ENCODE measurements at places on chromosomes 6 and 20.

DNA sequence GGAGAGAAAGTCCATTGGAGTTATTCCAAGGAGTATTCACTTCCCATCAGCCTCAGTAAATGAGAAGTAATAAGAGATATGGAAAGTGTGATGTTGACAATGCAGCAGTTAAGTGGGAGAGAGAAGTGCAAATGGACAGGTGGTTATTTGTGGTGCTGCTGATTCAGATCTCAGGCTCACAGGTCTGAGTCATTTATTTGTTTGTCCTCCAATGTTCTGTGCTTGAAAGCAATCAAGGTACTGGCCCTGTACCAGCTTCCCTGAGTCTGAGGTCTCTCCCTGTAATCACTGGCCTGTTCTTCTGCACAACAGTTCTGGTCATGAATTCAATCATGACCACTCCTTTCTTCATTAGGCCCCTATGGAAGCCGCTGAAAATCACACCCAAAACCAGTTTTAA, 827.7 kb downstream of the MAFB start:
- no peak for DNase-seq

GRCh38 chr20:59832406-59833363, 100.8 kb downstream of the SYCP2 start:
- DNase-seq = no peak

- no peak for DNase-seq
These were observed 146.1 kb downstream of the NFATC2 start for GRCh38 chr20:51396365-51396909.

DNA sequence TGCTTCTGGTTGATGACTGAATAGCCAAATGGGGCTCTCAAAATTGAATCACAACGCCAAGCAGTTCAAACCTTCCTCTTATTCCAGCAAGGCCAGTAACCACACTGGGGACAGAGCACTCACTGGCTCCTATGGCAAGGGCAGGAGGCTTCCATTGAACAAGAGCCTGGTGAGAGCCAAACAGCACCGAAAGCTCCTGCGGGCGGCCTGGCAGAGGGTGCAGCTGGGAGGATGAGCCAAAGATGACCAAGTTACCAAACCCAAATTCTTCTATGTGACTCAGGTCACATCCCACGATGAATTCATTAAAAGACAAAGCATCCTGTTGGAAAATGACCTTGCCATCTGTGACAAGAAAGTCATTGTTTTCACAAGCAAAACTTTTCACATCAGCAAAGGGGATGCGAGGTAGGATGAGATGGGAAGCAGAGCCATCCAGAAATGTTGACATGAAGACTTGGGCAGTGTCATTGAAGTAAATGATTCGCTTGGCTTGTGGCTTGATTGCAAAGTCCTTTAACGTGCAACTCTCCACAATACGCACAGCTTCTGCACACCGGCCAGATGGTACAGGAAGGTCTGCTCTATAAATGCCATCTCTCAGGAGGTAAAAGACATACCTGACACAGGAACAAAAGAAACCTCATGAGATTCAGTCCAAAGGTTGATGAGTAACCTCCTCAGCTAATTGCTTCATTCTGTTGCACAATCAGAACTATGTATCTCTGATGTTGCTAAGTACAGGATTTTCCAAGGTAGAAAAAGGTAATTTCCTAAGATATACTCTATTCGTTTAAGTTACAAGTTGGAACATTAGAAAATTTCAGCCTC, 36.3 kb downstream of the ROS1 start:
- DNase-seq = no peak

- no peak for DNase-seq
These were observed 64.6 kb upstream of the RSPO3 start for GRCh38 chr6:127053875-127054235.

GRCh38 chr20:13054011-13054410, 45.2 kb downstream of the SPTLC3 start:
- DNase-seq = no peak

DNA sequence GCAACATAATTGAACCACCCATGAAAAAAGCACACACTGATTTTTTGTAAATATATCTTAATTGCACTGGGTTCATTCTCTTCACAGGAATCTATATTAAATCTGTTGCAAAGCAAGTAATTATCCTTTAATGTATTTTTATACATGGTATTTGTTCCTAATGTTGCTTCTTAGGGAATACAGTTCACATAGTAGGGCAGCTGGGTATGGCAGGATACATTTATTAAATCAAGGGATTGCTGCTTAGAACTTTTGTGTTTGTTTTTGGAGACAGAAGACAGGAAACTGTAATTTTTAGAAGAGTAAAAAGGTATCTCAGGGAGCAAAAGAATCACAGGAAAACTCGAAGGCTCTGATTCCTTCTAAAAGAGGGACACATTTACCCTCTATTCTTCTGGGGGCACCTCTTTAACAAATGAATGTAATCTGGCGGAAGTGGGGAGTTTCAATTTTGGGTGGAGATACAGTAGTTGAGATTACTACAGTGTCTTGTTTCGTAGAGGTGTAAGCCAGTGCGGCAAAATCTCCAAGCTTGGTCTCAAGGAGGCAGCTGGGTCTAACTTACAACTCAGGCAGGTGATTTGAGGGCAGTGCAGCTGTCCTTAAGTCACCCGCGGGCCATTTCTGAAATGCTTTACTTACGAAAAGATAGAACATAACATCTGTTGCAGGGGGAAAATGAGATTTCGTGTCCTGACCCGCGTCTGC, 812 bp upstream of the SMIM13 start:
- DNase-seq = peak; percentile 14

GRCh38 chr20:44039741-44040140, 125.1 kb downstream of the TOX2 start:
- no peak for DNase-seq

GRCh38 chr20:46037036-46037435, 8.0 kb downstream of the SLC12A5 start:
- no peak for DNase-seq

DNA sequence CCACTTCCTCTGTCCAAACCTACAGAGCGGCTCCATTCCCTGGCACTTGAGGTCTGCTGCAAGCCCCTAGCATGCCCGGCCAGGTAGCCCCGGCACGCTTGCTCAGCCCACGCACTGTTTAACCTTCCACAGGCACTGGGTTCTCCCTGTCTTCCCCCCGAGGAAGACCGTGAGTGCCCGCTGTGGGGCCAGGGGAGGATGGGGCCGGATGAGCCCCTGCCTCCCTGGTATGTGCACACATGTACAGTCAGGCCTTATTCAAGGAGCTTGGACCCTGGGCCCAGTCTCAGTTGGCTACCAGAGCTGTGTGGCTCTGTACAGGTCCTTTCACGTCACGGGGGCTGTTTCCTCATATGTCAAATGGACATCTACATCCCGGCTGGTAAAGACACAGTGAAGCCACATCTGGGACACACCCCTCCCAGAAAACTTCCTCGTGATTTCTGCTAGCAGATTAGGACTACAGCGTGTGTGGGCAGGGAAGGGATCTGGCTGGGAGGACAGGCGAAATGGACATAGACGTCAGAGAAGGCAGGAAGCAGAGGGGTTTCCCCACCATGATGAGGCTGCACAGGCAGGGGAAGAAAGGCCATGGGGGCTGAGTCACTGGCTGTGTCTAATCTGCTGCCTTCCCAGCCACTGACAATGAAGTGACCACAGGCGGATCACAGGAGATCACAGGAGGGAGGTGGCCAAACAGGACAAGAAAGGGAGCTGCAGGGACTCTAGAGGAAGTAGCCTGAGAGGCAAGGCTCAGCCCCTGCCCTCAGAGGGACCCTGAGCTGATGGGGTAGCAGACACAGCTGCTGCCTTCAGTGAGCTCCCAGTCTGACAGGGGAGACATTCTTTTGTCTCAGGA, 62.9 kb downstream of the MRPL14 start:
- no peak for DNase-seq

DNA sequence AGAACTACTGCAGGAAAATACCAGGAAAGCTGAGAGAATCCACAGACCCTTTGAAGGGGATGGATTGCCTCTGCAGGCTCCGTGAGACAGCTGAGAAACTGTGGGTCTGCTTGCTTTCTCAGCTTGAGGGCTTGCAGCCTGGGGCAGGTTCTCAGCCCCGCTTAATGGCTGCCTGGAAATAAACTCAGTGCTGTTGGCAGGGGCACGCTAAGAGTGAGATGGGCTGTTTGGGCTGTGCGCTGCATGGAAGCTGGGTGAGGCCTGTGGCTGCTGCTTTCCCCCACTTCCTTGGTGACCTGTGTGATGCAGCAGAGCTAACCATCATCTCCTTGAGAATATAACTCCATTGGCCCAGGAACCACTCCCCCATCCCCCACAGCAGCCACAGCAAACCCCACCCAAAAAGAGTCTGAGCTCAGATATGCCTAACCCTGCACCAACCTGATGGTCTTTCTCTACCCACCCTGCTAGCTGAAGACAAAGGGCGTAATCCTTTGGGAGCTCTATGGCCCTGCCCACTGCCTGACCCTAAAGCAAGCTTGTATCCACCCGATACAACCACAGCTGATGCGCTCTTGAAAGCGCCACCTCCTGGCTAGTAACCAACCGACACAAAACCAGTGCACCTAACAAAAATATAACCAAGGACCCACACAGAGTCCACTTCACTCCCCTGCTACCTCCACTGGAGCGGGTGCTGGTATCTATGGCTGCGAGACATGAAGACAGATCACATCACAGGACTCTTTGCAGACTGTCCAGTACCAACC, 800.6 kb upstream of the MAP3K7 start:
- DNase-seq = no peak

DNA sequence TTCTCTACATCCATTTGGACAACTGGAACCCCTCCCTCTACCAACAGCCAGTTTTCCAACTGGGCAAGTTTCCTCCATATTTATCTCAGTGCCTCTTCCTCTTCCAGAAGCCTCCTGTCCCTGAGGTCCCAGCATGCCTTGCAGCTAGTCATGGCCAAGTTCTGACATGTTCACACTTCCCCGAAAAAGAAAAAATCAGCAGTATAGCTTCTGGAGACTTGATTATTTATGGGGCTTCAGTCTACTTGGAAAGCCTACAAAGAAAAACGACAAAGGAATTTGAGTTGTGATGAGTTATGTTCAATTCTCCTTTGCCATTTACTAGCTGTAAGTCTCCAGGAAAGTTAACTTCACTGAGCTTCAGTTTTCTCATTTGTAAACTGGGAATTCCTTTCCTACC, 406.5 kb downstream of the MAFB start:
- no peak for DNase-seq

DNA sequence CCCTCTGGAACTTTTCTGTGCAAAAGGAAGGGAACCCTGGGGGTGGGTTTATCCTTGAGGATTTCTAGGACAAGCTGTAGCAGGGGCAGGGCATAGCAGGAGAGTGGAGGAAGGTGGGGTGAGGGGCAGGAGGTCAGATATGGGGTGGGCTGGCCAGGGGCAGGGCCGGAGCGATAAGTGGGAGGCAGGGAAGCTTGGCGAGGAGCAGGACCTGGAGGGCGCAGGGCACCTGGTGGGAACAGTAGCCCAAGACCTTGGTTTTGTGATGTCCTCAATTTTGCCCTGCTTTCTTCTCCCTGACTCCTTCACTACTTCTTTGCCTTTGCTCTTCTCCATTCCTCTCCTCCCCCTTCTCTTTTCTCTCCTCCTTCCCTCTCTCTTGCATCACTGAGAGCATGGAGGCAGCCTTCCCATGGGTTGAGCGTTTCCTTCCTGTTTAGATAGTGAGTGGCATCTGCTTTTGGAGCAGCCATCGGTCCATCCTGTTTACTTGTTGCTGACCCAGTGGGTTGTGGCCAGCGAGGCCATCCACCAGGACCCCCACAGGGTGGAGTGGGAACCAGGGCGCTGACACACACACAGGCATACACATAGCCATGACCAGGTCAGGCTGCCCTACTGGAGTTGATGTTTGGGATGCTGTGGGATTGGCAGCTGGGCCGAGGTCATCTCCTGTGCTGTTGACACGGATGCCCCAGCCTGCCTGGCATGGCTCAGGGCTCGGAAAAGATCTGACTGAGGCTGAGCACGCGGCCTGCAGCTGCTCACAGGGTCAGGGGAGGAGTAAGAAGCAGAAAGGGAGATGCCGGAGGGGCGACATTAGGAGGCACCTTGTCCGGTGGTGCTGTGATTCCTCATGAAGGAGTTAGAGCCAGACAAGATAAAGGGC, 121.0 kb upstream of the RNF24 start:
- no peak for DNase-seq

DNA sequence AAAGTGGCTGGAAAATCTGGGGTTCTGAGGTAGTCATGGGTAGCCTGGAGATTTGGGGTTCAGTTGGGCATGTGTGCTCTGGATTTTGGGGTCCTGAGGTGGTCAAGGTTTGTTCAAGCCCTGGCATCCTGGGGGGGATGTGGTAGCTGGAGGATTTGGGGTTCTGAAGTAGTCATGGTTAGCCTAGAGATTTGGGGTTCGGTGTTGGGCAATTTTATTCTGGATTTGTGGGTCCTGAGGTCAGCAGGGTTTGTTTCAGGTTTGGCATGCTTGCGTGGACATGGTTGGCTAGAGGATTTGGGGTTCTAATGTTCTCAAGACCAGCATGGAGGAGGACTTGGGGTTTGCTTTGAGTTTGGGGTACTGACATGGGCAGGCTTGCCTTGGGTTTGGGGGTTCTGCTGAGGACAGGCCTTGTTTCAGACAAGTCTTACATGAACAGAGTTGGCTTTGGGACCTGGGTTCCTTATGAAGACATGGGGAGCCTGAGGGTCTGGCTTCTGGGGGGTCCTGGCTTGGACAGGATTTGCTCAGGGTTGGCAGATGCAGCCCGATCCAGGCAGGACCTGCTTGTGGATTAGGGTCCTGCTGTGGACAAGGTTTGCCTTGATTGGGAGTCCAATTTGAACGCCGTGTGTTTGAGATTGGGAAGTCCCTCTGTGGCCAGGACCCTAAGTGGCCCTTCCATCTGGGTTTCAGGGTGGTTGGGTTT, 906 bp downstream of the ANKRD60 start:
- DNase-seq = no peak

GRCh38 chr6:118724211-118724610, 72.8 kb upstream of the CEP85L start:
- no peak for DNase-seq

GRCh38 chr20:1987826-1988225, 6.0 kb downstream of the PDYN start:
- DNase-seq = no peak

DNA sequence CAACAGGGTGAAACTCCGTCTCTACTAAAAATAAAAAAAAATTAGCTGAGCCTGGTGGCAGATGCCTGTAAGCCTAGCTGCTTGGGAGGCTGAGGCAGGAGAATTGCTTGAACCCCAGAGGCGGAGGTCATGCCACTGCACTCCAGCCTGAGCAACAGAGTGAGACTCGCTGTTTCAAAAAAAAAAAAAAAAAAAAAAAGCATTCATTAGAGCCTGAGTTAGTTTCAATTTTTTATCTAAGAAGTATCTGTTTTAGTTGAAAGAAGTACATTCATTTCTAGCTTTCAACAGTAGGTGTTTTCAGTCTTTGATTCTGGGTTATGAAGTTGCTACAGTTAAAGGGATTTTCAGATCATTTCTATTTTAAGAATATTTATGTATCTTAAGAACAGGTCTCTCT, 42.2 kb downstream of the ZNF292 start:
- DNase-seq = no peak

GRCh38 chr20:60628749-60629148, 623.3 kb upstream of the CDH4 start:
- no peak for DNase-seq

Data from head of caudate nucleus (tissue), 42 donors.